Heart right ventricle (tissue), 16 donors: ENCODE measurements at places on chromosomes 2 and 18. TPM values are rescaled to one million over a fixed set of nuclear protein-coding genes. Genes with fewer than 3 reads are reported as not detected.
A peak's percentile ranks its signal among the peaks of the same experiment; 100 is the strongest.

Gene CDKL4
- not detected for polyA plus RNA-seq

Gene CAPN14
- polyA plus RNA-seq, result 0.37 TPM

Gene MROH2A
- not detected for polyA plus RNA-seq

Gene C2orf66
- polyA plus RNA-seq, result not detected

Gene DLX1
- polyA plus RNA-seq, result not detected

Gene TEX44
- not detected for polyA plus RNA-seq

Gene GPR45
- not detected for polyA plus RNA-seq

Gene KCNS3
- polyA plus RNA-seq, result 2.0 TPM

Gene C2orf68
- 14.2 TPM for polyA plus RNA-seq

Gene LMAN1
- polyA plus RNA-seq, result 18.5 TPM

Gene PTH2R
- 0.01 TPM for polyA plus RNA-seq

DNA sequence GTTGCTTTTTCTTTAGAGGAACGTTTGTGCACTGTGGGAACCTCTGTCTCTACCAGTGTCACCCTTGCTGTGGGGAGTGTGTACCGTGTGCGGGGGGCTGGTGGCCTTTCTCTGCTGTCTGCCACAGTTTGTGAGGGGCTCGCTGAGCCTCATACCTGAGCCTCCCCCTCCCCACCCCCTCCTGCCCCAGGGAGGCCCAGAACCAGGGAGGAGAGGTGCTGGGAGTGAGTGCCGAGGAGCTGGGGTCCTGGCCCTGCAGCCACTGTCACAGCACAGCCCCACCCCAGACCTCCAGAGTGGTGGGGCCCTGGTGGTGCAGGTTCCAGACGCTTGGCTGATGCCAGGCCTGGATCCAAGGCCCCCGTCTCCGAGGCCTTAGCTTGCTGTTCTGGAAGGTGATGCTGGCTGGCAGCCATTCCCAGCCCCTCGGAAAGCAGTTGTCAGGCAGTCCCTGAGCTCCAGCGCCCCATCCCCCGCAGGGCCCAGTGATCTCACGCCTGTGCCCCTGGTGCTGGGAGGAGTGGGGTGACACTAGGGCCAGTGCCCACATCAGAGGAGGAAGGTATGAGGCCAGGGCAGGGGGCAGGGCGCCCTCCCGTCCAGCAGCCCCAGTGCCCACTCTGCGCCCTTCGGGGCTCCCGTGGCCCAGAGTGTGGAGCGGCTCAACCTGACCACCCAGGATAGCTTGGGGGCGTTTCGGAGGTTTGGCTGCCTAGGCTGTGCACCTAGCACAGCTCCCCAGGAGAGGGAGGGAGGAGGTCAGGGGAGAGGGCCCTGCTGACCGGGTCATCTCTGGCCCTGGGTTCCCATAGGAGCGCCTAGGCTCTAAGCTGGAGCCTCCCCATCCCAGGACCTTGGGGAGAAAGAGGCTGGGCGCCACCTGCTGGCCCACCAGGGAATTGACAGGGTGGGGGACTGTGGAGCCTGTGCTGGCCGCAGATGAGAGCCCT lies 53.0 kb upstream of the ALPP start:
- DNase-seq, result peak; percentile 47

- peak; percentile 6 for DNase-seq
These were observed 78.2 kb downstream of the CELF4 start for GRCh38 chr18:37487400-37487867.

- no peak for DNase-seq
These were observed 2.0 kb downstream of the NPC1 start for GRCh38 chr18:23584019-23584983.

- no peak for DNase-seq
These were observed 1682.8 kb upstream of the LRRTM1 start for GRCh38 chr2:81987370-81987769.

GRCh38 chr2:128329607-128330006 lies 10.9 kb upstream of the HS6ST1 start:
- no peak for DNase-seq

DNA sequence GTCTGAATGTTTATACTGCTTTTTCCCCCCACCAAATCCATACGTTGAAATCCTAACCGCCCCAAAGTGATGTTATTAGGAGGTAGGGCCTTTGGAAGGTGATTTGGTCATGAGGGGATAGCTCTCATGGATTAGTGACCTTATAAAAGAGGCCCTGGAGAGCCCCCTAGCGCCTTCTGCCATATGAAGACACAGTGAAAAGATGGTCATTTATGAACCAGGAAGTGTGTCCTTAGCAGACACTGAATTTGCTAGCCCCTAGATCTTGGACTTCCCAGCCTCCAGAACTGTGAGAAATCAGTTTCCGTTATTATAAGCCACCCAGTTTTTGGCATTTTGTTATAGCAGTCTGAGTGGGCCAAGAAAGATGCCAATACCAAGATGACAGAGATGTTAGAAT lies 7.2 kb upstream of the TSN start:
- no peak for DNase-seq

GRCh38 chr2:233973786-233974185 lies 56.6 kb downstream of the TRPM8 start:
- DNase-seq, result no peak

DNA sequence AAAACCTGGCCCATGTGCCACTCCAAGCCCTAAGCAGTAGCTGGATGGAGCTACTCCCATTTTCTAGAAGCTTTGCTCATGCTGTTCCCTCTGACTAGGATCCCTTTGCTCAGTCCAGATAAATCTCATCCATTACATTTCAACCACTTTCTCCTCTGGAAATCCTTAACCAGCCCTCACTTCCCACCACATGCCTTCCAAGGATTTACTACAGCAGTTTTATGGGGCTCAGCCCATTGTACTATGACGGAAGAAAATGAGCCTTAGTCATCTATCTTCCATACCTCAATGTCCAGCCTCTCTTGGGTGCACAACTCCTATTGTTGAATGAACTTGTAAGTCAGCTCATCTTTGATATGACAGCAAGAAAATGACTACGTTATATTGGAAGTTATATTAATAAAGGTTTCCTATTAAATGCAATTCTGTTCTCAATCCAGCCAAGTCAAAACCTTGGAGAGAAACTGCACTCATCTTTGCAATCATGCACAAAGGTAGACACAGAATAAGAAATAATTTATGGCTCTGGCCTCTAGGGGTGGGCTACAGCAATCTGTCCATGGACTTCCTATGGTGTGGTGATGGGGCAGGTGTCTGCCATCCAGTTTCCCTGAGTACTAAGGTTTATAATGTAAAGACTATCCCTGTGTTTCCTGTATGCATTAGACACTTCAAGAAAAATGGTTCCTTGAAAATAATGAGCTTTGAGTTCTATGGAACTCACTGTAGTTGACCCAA lies 3.4 kb downstream of the B4GALT6 start:
- no peak for DNase-seq

DNA sequence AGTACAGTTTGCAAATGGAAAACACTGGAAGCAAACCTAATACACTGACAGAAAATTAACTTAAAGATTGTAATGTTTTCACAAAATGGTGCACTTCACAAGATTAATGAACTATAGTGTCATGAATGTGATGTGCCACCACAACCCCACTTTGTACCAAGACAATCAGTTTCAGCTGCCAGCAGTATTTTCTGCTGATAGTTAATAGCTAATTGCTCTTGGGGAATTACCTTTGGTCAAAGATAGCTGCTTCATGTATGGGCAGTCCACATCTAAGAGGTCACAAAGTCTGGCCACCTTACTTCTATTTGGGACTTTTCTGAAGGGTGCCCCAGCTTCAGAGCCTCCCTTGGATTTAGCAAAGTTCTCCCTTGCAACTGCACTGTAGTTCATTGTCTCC lies 254.0 kb downstream of the CALCRL start:
- no peak for DNase-seq

GRCh38 chr2:232457121-232458011 lies 1.4 kb downstream of the ALPI start:
- no peak for DNase-seq

GRCh38 chr2:85255456-85255812 lies 72.4 kb downstream of the TGOLN2 start:
- DNase-seq, result no peak

DNA sequence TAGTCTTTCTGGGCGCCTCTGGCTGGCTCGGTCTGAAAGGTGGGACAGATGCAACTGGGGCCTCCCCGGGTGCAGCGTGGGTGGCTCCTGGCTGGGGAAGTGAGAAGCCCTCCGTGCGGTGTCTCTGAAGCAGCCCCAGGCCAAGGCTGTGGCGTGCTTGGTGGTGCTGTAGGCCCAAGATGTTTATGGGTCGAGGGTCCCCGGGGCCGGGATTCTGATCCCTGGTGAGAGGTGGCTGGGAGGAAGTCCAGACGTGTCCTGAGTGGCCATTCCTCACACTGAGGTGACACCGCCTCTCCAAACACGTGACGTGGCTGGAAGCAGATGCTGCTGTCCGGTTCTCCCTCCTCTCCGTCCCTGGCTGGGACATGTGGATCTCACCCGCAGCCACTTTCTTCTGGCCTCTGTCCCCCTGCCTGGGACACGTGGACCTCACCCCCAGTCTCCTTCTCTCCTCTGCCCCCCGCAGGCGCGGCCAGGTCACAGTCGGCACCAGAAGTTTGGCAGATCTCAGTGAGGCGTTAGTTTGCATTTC lies 12.6 kb downstream of the RTP5 start:
- peak; percentile 46 for DNase-seq

- DNase-seq, result no peak
These were observed 35.1 kb downstream of the KCNJ13 start for GRCh38 chr2:232741294-232741693.
